ENCODE measurements at places on chromosomes 2 and 18.

DNA sequence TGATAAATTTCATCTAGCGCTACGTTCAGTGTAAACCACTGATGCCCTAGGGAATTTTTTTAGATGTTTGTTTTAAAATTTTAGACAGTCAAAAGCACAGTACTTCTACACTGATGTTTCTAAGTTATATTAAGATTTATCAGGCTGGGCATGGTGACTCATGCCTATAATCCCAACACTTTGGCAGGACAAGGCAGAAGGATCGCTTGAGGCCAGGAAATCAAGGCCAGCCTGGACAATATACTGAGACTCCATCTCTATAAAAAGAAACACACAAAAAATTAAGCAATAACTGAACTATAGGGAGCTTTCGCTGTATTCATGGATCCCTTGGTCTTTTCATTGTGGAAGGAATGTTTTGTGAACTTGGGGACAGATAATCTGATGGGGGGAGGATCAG lies 50.6 kb upstream of the MAPRE2 start:
- DNase-seq = no peak

- no peak for DNase-seq
These were observed 123.9 kb downstream of the TMEM17 start for GRCh38 chr2:62382122-62382521.

GRCh38 chr2:40155728-40156127 lies 296.2 kb downstream of the SLC8A1 start:
- no peak for DNase-seq

DNA sequence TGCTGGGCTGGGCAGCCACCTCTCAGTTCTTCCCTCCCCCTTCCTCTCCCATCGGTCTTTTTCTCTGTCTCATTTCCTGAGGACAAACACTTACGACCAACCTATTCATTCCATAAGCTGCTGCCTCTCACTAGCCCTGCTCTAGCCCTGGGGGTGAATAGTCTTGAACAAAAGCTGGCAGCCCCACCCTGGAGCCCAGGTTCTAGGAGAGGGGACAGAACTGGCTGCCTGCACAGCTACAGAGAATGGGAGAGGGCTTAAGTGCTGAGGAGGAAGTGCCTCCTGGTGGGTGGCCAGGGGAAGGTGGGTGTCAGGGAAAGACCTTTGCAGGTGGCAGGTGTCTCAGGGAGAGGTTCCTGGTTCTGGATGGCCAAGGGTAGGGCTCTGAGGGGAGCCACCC lies 22.8 kb downstream of the ANO7 start:
- DNase-seq = no peak

GRCh38 chr2:40431600-40431955 lies 20.3 kb downstream of the SLC8A1 start:
- no peak for DNase-seq

- DNase-seq = no peak
These were observed 219.8 kb upstream of the SPHKAP start for GRCh38 chr2:228401065-228401912.

- DNase-seq = no peak
These were observed 184.9 kb upstream of the PARD3B start for GRCh38 chr2:204360218-204361007.

DNA sequence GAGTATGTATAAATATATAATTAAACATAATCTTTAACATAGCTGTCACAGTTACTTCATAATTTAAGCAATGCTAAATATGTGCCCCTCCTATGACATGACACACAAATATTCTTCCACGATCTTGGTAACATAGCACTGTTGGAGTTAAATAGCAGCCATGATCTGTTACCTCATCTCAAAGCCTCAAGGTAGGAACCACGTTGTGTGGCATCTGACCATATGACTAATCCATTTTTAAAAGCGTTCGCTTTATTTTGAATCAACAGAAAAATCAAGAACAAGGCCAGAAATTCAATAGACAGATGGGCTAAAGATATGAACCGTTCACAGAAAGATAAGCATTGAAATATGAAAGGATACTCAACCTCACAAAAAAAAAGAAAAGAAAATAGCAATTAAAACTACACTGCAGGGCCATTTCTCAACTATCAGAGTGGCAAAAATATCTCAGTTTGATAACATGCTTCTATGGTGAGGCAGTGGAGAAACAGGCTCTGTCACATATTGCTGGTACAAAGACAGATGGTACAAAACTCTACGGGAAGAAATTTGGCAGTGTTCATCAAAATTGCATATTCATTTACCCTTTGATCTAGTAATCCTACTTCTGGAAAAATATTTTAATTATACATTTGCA lies 105.9 kb downstream of the TMX3 start:
- no peak for DNase-seq

GRCh38 chr2:73337828-73338227 lies 44.5 kb upstream of the EGR4 start:
- DNase-seq = no peak

GRCh38 chr2:54103454-54104314 lies 11.7 kb upstream of the ACYP2 start:
- no peak for DNase-seq

- no peak for DNase-seq
These were observed 73.0 kb downstream of the CTNNA2 start for GRCh38 chr2:79585701-79586433.

DNA sequence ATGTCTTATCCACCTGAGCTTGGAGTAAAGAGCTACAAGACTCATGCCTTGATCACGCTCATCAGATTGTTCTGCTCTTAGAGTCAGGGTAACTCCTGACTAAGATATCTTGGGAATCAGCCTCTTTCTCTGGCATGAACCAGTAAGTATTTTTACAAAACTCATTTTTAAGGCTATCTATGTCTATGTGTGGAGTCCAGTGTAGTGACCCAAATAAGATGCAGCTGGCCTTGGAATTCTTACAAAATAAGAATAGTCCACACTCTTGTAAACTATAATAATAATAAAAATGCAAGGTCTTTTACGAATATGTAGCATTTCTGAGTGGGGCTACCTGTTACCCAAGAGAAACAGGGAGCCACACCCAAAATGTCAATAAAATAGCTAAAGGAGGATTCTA lies 498.3 kb upstream of the SYT4 start:
- no peak for DNase-seq

- DNase-seq = no peak
These were observed 34.2 kb downstream of the TBC1D8 start for GRCh38 chr2:101116841-101117552.

GRCh38 chr18:23498117-23498516 lies 5.2 kb upstream of the RMC1 start:
- DNase-seq = no peak

DNA sequence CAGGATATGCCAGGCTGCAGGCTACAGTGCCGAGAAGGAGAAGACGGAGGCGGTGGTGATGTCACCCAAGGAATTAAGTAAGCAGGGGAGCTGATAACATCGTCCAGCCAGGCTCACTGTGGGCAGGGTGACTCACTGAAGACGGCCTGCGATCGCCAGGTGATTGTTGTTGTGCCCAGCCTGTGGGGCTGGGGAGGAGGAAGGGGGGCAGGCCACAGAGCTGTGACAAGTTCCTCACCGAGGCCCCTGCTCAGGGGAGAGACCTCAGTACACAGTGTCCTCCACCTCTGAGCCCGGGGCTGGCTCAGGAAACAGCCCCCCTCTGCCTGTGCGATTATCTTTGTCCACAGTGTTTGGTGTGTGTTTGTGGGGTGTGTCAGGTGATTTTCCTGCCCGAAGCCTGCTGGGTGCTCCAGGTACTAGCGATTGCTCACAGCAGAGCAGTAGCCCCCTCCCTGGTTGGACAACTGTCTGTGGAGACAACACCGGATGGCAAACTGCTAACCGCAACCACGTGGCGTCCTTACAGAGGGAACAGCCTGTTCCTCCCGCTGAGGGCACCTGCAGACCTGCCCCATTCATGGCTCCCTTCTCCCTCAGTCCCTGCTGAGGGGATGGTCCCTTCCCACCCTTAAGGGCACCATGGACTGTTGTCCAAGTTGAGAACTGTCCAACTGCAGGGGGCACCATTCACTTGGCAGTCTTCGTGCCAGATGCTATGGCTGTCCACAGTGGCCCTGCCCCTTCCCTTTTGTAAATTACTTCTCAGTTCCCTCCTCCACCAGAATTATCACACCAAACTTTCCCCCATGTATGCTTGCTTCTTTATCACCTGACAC lies 95.1 kb downstream of the ZFP36L2 start:
- no peak for DNase-seq
